ENCODE measurements at places on chromosomes 5 and 9.

DNA sequence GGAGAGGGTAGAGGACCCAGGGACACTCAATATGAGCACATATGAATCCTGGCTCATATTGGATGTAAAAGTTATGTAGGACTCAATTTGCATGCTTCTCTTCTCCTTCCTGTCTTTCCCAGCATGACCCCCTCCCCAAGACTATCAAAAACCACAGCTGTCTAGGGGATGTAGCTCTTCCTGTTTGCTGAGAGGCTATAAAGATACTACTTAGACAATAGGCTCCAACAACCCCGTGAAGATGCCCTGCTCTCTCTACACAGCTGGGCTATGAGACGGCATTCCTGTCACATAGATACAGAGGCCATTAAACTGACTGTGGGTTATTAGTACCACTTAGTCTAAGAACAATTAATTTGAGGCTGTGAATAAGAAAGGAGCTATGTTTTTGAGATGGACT is 56.5 kb upstream of the PCSK1 start:
- no peak for DNase-seq

- DNase-seq, result no peak
Measured at GRCh38 chr5:10279328-10279727, 28.4 kb downstream of the CMBL start.

- no peak for DNase-seq
Measured at GRCh38 chr9:93603906-93604326, 27.5 kb downstream of the PHF2 start.

DNA sequence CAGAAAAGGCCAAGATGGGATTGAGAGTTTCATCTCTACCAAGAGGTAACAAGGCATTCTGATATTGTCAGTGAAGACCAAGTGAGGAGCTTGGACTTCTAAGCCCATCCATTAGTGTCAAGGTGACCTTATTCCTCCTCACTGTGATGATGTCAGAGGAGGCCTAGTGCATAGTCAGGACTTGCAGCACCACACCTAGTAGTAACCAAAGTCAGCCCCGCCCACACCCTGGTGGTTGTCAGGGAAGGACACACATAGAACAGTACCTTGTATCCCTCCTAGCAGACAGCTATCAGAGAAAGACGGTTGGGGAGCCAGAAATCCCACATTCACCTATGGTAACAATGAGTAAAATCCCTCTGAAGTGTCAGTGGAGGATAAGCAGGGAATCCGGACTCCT is 111.7 kb downstream of the AP3B1 start:
- DNase-seq, result no peak

- DNase-seq, result no peak
Measured at GRCh38 chr5:17346811-17347210, 129.4 kb downstream of the BASP1 start.

- DNase-seq, result no peak
Measured at GRCh38 chr5:40204144-40204543, 475.6 kb upstream of the PTGER4 start.

DNA sequence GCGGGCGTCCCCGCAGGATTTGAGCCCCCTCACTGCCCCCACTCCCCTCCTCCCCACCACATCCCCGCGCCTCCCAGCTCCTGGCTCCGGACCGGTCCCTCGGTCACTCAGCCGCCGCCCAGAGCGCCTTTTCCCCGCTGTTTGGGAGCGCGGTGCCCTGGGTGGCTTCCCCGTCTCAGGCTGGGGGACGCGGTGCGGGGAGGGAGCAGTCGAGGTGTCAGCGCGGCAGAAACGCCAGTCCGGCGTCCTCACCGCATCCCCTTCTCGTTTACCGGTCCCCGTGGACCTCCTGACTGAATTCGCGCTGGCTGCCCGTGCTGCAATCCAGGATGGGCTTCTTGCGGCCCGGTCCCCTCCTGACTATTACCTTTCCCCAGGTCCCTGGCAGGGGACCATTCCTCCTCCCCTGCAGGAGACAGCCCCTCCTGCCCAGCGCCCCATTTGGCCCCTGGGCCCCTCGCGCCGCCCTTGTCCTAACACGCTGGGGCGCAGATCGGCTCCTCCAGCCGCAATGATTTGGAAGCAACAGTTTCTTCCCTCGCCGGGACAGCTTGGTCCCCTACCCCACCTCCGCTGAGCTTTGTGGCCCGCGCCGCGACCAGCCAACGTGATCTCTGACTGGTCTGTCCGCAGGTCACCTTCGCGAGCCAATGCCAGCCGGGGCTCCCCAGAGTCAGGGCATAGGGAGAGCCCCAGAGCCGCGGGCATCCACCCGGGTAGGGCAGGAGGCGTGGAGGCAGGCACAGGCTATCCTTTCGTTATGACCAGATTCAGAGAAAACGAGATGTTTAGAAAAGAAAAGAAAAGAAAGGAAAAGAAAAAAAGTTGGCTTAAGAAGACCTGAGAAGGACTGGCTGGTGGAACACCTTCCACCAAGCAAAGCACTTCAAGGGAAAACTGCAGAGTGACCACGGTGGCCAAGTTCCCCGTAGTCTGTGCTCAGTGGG is 1.2 kb downstream of the ANKRD33B start:
- no peak for DNase-seq

DNA sequence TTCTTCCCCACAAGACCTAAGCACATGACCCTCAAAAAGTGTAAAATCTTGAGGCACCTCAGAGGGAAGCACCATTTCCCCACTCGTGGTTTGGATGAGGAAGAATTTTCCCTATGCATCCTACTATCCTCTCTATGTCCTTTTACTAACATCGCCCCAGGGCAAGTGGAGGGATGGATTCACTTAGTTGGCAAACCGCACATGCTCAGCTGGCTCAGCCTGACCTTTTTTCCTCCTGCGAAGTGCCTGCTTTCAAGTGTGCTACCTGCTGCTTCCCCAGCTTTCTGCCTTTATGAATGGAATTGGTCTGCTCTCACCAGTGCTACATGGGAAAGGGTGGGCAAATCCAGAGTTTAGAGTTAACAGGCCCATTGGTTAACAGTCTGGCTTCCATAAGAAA is 56.6 kb upstream of the IFNK start:
- DNase-seq, result no peak
